SK-N-DZ (cell line): ENCODE measurements at places on chromosomes 1 and 21.

DNA sequence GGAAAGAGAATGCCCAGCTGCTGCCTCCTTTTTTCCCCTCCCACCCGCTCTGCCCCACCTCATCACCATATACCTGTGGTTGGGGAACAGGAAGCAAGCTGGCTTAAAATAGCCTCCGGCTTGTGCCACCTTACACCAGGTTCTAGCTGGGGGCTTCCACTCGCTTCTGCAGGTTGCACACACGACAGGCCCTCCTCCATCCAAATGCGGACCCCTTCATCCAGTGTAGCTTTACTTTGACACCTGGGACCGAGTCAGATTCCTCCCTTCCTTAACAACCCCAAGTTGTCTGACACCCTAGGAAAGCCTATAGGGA lies 14.6 kb downstream of the BLACAT1 start:
- no peak for DNase-seq

- peak; percentile 55 for DNase-seq
Measured at GRCh38 chr1:32538887-32539583, at the start of gene ZBTB8A. Gene ZBTB8A, plus strand, starts transcription at chr1:32539427. Its CDS starts 53,505 bp downstream, at chr1:32592932.

GRCh38 chr21:43602266-43603232 lies 56.7 kb downstream of the HSF2BP start:
- DNase-seq = no peak

- DNase-seq = no peak
Measured at GRCh38 chr1:100628631-100629081, 90.7 kb downstream of the GPR88 start.

DNA sequence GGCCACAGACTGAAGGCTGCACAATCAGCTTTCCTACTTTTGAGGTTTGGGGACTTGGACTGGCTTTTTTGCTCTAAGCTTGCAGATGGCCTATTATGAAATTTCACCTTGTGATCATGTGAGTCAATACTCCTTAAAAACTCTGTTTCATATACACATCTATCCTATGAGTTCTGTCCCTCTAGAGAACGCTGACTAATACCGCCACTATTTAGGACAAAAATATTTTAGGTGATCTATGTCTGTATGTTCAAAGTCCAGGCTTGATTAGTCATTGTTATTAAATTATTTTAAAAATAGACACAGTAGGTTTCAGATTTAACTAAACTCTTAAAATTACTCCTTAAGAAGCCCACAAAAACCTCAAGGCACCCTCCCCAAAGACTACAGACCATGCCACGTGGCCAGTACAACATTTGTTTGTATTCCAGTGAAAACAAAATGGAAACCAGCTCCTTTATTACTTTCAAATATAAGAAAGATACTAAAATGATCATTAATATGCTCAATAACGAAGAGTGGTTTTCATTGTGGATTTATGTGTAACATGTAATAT lies 63.1 kb downstream of the TMPRSS15 start:
- no peak for DNase-seq

- peak; percentile 57 for DNase-seq
Measured at GRCh38 chr1:39955547-39956539, 898 bp downstream of the MFSD2A start.

GRCh38 chr1:13965770-13966398 lies 265.9 kb downstream of the PRDM2 start:
- peak; percentile 69 for DNase-seq

- peak; percentile 61 for DNase-seq
Measured at GRCh38 chr1:27349784-27350662, 8.2 kb downstream of the SYTL1 start.

DNA sequence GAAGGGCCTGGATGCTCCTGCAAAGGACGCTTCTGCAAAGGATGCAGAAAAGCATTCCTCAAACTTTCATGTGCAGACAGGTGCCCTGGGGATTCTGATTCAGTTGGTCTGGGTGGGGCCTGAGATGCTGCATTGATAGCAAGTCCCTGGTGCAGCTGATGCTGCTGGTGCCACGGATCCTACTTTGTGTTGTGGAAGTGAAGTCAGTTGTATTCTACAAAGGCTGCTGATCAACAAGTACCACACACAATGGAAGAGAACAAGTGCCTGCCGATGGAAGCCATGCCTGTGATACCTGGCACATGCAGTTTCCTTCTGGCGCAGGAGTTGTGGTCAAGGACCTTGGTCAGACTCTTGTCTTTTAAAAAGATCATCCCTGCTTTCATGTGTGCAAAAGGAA lies 478.8 kb downstream of the CAMTA1 start:
- no peak for DNase-seq

GRCh38 chr1:110165761-110166231 lies 15.5 kb downstream of the SLC6A17 start:
- DNase-seq = no peak

DNA sequence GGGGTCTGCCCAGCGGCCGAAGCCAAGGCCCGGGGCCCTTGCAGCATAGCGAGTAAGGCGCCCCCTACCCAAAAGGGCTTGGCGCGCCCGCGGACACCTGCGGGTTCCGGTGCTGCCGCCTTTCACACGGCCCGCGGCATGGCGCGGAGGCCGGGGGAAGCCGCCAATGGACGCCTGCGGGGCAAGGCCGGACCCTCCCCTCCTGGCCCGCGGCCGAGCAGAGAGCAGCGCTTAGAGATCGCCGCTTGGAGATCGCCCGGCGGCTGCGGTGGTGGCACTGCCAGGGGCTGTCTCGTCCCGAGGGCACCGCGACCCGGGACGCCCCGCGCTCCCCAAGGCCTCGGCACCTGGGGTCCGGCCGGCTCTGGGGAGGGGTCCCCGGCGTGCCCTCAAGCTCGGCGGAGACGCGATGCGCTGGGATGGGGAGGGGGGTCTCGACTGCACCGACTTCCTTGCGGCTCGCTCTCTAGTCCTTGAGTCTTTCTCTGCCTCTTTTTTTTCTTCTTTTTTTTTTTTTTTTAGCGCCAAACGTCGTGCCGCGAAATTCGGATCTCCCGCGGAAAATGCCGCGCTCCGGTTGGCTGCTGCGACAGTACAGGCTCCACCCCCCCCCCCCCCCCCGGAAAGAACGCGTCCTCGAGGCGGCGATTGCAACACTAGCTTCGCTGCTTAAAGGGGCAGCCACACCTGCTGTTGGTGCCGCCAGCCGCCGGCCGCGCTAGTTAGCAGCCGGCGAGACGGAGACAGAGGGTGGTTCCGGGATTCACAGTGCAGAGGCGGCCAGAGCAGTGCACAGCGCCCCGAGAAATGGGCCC lies at the start of gene E2F2:
Gene E2F2, minus strand, starts transcription at position 487 of the 815 bp plus-strand sequence. Its CDS starts 440 bp downstream, at position 47.
- DNase-seq = peak; percentile 85
